AG08396 (cell line): ENCODE measurements at places on chromosomes 1 and 21.

DNA sequence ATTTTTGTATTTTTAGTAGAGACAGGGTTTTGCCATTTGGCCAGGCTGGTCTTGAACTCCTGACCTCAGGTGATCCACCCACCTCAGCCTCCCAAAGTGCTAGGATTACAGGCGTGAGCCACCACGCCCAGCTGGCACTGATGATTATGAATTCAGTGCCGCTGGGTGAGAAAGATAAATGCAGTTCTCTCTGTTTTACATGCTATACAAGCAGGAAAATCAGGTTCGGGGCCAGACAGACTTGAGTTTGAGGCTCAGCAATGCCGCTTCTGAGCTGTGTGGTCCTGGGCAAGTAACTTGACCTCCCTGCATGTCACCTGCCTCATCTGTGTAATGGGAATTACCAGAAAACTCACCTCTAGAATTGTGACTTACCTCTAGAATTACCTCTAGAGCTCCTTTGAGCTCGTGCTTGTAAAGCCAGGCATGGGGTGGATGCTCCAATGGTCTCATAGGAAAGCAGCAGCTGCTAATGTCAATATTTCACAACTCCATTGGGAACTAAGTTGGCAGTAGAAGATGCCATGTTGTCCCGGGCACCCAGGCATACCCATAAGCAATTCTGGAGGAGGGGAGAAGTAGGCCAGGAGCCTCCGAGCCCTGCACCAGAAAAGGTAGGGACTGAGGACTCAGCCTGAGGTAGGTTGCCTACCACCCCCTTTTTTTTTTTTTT is 119.8 kb upstream of the SLC25A33 start:
- no peak for DNase-seq

GRCh38 chr1:145983206-145983675 is 13.1 kb downstream of the TXNIP start:
- no peak for DNase-seq

DNA sequence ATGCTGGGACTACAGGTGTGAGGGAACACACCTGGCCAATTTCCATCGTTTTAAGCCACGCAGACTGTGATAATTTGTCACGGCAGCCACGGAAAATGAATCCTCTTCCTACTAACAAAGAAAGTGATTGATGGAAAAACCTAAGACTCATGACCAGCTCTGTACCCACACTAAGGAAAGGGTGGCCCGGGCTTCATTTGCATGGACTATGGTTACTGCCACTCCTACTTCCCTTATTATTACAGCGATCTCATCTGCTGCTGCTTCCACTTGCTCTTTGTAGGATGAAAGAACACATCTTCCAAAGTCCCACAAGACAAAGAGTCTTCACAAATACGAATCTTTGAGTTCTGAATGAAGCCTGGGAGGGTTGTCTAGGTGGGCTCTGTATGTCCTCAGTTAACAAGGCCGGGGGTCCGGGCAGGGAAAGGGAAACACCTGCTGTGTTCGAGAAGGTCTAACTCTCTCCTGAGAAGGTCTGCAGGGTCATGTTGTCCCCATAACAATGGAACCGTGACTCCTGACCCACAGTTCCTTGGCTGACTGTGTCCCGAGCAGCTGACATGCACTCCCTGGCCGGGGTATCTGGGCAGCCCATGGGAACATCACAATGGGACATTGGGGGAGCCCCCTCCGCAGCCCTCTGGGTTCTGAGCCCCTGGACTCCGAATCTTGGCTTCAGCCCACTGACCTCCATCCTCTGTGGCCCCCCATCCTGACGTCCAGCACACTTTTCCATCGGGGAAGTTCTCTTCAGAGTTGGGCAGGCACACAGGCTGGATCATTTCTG is 13.3 kb upstream of the TFF1 start:
- DNase-seq = no peak

DNA sequence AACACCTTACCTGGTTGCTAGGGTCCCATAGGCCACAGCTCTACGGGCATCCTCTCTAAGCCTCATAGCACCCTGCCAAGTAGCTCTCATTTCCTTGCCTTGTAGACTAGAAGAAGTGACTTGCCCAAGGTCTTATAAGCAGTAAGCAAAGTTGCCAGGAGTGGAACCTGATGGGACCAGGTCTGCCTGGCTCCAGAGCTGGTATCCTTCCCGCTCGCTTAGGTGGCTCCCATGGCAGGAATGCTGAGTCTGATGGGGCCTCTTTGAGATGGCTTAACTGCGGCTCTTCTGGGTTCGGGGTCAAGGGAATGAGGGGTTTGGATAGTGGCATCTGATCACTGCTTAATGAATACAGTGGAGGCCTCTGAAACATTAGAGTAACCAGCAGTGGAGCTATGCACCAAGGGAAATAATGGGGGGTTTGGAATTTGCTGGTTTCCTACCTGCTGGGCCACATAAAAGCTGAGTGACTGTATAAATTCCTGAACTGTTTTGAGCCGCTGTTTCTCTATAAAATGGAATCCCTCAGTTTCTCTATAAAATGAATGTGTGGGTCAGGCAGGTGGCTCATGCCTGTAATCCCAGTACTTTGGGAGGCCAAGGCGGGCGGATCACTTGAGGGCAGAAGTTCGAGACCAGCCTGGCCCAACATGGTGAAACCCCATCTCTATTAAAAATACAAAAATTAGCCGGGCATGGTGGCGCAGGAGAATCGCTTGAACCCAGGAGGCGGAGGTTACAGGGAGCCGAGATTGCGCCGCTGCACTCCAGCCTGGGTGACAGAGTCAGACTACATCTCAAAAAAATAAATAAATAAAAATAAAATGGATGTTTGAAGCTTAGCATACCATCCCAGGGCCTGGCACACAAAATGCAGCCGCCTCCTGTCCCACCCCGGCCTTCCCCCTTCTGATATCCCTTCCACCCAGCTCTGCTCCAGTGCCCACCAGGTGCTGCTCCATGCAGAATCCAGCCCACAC is 12.4 kb downstream of the FAM151A start:
- DNase-seq = no peak

DNA sequence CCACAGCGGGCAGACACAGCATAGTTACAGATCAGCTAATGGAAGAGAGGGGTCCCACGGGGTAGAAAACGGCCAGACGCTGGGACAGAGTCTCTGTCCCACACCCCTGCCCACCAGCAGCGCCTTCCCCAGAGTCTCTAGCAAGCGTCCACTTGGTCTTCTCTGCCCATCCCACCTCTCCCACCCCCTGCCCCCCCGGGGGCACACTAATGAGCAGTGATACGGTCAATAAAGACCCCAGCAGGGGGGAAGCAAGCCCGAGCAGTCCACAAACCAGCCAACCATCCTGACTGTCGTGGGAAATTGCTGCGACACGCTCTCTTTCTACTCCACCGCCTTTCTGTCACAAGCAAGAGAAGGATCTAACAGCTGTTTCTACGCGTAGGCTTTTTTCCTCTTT is 374.7 kb downstream of the NPHP4 start:
- DNase-seq = no peak

- no peak for DNase-seq
Measured at GRCh38 chr1:236638945-236639344, 34.6 kb upstream of the HEATR1 start.

GRCh38 chr1:204384636-204385352 is 25.1 kb upstream of the PLEKHA6 start:
- DNase-seq = peak; percentile 75

- DNase-seq = no peak
Measured at GRCh38 chr1:65527707-65528503, 107.4 kb downstream of the LEPR start.

DNA sequence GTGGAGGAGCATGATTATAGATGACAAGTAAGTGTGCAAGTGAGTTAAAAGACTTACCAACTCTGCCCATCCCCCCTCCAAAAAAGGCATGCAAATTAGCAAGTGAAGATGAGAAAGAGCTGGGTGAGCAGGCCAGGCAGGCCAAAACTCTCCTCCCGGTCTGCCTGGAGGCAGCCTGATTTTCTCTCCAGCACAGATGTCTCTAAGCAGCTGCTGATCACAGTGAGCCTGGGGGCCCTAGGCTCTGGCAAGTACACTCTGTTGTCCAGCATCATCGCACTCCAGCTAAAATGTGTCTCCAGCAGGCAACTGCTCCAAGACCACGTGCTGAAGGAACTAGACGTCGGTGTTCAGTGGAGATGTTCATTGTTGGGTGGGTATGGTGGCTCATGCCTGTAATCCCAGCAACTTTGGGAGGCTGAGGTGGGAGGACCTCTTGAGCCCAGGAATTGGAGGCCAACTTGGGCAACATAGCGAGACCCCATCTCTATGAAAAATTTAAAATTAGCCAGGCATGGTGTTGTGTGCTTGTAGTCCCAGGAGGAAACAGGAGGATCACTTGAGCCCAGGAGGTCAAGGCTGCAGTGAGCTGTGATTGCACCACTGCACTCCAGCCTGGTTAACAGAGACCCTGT is 56.7 kb upstream of the PUM1 start:
- DNase-seq = no peak

DNA sequence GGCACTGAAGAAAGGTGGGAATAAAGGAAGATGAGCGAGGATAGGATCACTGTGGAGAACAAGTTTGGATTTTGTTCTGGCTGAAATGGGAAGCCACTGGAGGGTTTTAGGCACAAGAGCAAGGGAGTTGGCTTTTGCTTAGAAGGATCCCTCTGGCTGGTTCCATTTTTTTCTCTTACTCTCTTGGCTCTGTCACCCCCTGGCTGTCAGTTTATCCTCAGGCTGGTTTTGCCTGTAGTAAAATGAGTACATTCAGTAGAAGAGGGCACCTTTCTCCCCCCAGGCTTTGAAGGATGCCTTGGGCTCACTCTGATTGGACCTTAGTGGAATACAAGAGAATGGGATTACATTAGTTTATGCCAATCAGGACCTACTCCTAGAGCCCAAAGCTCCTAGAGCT is 17.1 kb downstream of the CACHD1 start:
- DNase-seq = no peak

GRCh38 chr1:20178634-20179370 is 7.1 kb upstream of the UBXN10 start:
- no peak for DNase-seq

DNA sequence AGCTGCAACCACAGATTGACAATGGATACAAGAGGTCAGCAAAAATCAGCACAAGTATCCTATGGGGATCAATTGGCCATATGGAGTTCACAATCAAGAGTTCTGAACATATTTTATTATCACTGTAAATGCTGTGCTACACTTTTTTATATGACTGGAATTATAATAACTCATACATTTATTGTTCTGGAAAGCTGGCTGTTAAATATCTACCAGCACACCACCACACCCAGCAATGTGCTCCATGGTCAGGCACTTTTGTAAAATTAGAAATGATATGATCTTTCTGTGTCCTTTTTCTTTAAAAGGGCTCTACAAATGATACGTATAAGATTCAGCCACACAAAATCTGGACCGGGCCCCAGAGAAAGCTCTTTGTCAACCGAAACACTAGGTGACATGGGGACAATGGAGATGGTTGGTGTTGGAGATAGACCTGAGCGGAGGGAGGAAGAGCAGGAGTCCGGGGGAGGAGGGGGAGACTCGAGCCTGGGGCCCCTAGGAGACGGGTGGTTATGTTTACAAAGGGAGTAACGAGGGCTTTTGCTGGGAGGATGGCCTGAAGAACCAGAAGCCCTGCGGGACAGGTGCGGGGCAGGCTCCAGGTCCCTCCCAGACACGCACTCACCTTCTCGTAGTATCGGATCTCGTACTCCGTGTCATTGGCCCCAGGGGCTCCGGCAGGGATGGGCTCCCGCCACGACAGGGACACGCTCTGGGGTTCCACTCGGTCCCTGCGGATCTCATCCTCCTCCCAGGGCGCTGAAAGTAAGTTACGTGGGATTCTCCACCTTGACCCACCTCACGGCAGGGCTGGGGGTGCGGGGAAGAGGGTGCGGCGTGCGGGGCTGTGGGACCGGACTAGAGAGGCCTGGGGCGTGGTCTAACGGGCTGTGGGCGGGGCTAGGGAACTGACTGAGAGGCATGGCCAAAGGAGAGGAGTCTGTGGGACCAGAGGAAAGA is 30.0 kb downstream of the EPHA10 start:
- no peak for DNase-seq

DNA sequence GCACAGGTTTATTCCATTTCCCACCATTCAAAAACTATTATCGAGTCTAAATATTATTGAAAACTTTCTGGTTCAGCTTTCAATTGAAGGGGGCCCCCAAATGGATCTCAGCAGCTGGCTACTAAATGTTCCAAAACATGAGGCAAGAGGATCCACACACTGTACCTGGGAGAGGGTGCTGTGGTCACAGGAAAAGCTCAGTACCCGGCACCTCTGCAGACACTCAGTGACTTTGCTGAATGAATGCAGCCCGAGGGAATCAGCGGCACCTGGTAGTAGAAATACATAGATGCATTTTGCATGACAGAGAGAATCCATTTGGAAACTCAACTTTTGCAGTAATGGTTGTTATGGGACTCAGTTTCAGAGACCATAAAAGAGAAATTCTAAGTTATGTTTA is 89.3 kb downstream of the PCP4 start:
- no peak for DNase-seq

DNA sequence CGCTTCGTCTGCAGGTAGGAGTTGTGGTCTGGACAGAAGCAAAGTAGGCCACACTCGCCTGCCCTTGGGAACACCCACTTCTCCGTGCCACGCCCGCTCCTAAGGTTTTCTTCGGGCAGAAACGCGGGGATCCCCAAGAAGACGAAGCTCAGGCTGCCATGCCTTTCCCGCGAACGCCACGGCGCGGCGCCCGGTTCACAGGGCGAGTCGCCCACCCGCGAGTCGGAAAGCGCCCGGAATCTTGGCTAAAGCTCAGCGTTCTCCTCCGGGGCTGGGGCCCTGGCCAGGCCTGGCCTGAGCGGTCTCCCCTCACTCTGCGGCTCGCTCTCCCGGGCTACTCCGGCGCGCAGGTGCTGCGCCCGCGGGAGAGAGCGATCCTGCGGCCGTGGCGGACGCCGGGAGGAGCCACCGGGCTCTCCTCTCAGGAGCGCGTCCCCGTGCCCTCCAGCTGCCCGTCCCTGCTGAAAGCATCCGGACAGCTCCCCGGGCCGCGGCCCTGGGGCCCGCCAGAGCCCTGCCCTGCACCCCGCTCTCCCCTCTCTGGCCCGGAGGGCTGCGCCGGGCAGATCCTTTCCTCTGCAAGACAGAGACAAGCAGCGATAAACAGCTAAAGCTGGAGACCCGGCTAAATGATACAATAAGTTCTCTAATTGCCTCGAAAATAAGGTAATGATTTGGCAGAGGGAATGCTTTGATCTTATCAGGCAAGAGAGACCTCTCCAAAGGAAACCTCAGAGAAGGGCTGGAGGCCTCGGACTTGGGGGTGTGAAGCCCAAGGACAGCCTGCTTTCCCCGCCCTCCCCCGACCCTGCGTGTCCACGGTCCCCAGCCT is 6.7 kb upstream of the WNT2B start:
- peak; percentile 77 for DNase-seq

- no peak for DNase-seq
Measured at GRCh38 chr1:153360592-153361479, 3.2 kb downstream of the S100A9 start.

DNA sequence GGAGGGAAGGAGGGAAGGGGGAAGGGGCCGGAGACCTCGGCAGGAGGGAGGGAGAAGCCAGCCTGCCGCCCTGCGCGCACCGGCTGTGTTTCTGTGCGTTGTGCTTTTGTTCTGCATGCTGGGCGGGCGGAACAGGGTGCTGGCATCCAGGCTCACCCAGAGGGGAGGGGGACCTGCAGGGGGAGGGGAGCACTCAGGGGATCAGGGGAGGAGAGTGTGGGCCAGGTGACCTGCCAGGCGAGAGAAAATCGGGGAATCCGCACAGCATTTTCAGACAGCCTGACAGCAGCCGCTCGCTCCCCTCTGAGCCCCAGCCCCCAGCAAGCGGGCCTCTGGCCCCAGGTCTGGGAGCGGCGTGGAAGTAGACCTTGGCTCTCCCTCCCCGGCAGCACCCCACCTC is 54.7 kb downstream of the RIPK4 start:
- no peak for DNase-seq
